AG04450 (cell line): ENCODE measurements at places on chromosomes 13 and 19.

DNA sequence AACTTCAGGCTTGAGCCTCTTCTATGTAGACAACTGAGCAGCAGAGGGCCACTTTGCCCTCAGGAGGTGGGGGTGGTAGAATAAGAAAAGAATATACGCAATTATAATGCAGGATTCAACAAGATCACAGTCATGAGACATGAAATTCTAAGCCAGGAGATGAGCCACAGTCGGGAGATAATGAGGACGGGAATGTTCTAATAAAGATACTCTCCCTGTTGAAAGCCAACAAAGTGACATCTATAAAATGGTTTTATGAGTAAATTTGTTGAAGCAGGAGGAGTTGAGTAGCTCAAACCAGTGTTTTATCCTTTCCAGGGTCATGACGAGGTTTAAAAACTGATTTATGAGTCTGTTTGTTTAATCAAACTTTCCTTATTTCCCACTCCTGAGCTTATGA, 152.0 kb upstream of the SERP2 start:
- DNase-seq: no peak

GRCh38 chr13:83151308-83151660, 731.0 kb downstream of the SLITRK1 start:
- no peak for DNase-seq

GRCh38 chr13:27171244-27171826, at the start of gene USP12:
TSS of gene USP12 (minus strand) at chr13:27171811. CDS start at chr13:27171639, 172 bp downstream.
- DNase-seq: no peak

DNA sequence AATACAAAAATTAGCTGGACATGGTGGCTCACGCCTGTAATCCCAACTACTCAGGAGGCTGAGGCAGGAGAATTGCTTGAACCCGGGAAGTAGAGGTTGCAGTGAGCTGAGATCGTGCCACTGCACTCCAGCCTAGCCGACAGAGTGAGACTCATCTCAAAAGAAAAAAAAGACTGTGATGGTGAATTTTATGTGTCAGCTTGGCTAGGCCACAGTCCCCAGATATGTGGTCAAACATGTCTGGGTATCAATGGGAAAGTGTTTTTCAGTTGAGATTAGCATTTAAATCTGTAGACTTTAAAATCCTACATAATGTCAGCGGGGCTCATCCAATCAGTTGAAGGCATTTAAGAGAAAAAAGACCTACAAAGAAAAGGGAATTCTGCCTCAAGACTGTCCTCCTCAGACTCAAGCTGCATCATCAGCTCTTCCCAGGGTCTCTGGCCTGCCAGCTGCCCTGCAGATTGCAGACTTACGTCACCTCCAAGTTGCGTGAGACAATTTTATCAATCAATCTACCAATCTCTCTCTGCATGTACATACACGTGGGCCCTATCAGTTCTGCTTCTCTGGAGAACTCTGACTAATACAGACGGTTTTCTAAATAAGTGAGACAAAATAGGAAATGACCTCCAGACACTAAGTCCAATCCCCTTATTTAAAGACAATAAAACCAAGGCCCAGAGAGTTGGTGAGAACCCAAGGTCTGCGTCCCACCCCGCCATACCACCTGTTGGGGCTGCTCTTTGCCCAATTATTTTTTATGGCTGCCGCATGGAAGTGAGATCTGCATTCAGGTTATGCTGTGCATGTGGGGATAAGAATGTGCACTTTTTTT, 99.2 kb downstream of the ABCC4 start:
- DNase-seq: no peak

DNA sequence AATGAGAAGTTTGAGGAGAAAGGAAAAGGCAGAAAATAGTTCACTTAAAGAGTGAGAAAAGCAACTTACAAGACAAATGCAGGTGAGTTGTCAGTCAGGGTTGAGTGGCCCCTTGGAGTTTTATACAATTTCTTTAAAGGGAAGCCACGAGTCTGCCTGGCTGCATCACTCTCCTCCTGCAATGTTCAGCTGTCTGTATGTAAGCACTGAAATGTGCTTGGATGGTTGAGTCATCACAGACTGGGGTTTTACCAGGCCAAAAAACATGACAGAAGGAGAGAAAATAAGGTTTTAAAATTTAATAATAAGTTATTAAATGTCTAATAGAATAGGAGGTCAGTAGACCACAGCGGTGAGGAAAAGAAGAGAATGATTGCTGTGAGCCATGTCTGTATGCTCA, 51.0 kb upstream of the FGF14 start:
- DNase-seq: no peak
